ENCODE measurements at places on chromosomes 5 and 9. TPM values are rescaled to one million over a fixed set of nuclear protein-coding genes. Genes with fewer than 3 reads are reported as not detected.

Gene IL9
- not detected for total RNA-seq

Gene ECM2
- 1.00 TPM for total RNA-seq

Gene CDKN2B-AS1
- 4.1 TPM for total RNA-seq

Gene SWI5
- total RNA-seq, result 31.2 TPM

Gene FSTL4
- total RNA-seq, result not detected

Gene PCDHGA6
- total RNA-seq, result 3.2 TPM

Gene LEAP2
- total RNA-seq, result 0.11 TPM

Gene CNTNAP3B
- 14.5 TPM for total RNA-seq

Gene GHR
- 2.5 TPM for total RNA-seq

Gene DIPK1B
- 1.1 TPM for total RNA-seq

Gene ANKRD20A1
- total RNA-seq, result 0.12 TPM

Gene TLE1
- 43.7 TPM for total RNA-seq
